ENCODE measurements at places on chromosomes 12 and 14.
A peak's percentile ranks its signal among the peaks of the same experiment; 100 is the strongest.

- DNase-seq = no peak
Measured at GRCh38 chr12:123076604-123077297, 74.1 kb downstream of the PITPNM2 start.

DNA sequence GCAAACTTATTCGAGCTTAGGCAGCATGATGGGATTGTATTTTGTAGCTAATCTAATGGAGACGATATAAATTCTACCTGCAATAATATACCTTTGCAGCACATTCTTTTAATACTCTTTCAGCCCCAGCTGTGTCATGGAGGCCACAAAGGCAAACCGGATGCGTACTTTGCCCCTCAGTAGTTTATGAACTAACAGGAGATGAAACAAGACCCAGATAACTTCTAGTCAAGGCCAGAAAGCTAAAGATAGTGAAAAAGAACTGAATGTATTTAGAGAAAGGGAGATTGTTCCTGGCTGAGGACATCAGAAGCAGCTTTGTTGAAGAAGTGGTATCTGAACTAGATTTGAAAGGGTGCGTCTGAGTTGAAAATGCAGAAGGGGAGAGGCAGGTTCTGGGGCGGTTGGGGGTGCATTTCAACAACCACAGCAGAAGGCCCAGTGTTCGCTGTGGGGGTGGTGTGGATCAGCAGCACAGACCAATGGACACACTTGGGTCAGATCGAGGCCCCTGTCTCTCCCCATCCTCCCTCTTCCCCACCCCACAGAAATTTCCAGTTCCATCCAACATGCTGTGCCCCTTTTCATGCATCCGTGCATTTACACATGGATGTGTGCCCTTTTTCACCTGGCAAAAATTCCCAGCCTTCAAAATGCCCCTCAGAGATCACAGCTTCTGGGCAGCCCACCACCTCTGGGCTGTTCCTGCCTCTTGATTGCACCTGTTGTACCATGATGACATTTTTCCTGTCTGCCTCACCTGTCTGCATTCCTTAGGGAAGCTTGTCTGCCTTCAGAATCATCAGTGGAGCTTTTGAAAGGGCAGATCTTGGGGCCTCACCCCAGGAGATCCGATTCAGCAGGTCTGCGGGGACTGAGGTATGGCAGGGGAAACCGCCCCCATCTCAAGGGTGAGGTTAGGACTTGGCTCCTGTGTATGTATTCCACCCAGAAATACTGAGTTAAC lies 2.2 kb downstream of the ZNF839 start:
- DNase-seq = no peak

DNA sequence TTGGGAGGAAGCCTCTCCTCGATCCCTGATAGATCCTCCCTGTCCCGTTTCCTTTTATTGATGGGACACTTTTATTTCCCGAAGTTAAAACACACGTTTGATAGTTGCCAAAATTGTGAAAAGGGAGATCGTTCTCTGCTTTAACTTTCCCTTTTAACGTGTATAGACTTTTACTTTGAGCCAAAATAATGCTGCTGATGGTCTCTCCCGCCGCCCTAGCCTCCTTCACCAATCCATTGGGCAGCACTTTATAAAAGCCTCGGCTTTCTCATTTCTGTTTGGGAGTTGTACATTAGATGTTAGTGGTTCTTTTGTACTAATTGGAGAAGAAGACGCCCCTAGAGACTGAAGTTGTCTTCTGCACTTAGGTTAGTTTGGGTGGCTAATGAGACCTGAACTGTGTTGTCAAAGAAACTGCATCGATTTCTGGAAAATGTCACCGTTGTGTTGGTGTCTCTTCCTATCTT lies 1.4 kb downstream of the TMTC2 start:
- no peak for DNase-seq

GRCh38 chr14:50813544-50813863 lies 17.5 kb downstream of the NIN start:
- no peak for DNase-seq

- no peak for DNase-seq
Measured at GRCh38 chr12:58774731-58775130, 145.6 kb downstream of the LRIG3 start.

DNA sequence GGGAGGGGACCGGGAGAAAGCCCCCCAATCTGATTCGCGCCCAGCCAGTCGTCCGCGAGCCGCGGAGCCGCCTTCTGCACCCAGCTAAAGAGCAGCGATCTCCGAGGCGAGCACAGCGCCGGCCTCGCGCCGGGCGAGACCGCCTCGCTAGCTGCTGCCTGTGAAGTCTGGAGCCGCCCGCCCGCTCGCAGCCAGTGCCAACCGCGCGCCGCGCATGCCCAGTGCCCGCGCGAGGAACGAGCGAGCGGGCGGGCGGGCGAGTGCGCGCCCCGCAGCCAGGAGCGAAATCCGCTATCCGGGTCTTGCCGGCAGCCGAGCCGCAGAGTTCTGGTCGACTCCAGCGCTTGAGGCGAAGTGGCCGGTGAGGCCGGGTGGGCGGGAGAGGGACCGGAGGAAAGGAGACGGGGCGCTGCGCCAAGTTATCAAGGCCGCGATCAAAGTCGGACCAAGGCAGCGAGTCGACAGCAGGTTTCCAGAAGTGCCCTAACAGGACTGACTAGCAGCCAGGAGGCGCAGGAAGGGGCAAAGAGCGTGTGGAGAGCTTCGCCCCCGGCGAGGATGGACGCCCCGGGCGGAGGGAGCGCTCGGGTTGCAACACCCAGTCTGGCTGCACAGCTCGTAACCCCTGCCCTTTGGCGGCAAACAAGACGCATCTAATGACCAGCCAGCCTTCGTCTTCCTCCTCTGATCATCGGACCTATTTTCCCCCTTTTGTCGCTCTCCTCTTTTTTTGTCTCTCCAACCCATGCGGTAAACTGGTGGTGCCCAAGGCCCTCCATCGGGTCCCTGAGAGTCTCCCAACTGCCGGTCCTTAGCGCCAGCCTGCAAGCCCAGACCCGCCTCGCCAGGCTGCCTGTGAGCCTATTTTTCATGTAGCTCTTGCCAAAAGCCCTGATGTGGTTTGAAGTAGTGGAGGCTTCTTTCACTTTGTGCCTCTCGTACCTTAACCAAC lies at the start of gene EPS8:
Gene EPS8 (minus strand): TSS at position 169 of the 952 bp plus-strand sequence. CDS start 106,437 bp downstream, outside the sequence.
- DNase-seq = peak; percentile 62
